Astrocyte (in vitro differentiated cells and primary cell): ENCODE measurements at places on chromosomes 1 and 21. TPM values are rescaled to one million over a fixed set of nuclear protein-coding genes. Genes with fewer than 3 reads are reported as not detected.

DNA sequence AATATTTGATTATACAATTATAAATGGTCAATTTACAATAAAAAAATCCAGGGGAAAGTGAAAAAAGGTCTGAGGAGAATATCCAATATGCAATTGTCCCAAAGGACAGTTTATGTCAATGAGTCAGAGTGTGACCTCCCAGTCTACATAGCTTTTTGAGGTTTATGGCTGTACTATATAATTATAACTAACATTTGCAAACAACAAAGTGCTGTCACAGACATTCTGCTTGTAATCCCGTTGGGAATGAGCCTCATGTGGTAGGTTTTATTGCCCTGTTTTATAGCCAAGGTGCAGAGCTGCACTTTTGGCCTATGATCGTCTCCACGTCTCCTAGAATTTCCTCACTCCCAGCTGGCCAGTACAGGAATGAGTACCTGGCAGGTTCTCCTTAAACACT lies 103.8 kb downstream of the ADSS2 start:
- no peak overlapping the region for H3K27ac ChIP-seq
- peaks cover 24% of the 10 kb centered on the region for H3K4me1 ChIP-seq
- H3K4me3 ChIP-seq, result no peak overlapping the region
- DNase-seq, result no peak

DNA sequence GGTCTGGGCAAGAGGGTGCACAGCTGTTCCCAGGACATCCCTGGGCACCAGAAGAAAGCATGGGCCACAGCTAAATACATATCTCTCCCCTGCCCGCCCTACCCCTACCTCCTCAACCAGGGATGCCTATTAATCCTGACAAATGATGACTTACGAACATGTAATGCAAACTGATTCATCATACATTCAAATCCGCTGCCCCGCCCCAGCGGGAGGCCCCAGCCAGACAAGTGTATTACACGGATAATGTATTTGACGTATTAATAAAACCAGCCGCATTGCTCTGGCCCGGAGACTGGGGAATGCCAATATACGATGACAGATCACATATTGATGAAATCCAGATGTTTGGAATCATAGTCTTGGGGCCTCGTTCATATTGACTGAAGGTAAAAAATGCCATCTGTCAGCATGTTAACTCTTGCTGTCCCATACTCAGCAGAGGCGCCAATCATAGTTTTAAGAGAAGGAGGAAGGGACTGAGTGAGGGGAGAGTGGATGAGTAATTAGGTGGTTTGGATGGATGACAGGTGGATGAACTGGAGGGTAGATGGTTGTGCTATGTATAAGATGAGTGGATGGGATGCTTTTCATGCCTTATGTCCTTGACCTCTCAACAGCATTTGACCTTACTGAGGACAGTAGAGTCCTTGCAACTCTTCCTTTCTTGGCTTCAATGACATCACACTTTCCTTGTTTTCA lies 68.2 kb downstream of the TMEM53 start:
- H3K4me1 ChIP-seq, result no peaks in the 10 kb centered on the region
- H3K27ac ChIP-seq, result no peak overlapping the region
- H3K27me3 ChIP-seq, result peaks cover 23% of the 10 kb centered on the region
- no peaks in the 10 kb centered on the region for H3K36me3 ChIP-seq
- H3K4me3 ChIP-seq, result no peak overlapping the region

DNA sequence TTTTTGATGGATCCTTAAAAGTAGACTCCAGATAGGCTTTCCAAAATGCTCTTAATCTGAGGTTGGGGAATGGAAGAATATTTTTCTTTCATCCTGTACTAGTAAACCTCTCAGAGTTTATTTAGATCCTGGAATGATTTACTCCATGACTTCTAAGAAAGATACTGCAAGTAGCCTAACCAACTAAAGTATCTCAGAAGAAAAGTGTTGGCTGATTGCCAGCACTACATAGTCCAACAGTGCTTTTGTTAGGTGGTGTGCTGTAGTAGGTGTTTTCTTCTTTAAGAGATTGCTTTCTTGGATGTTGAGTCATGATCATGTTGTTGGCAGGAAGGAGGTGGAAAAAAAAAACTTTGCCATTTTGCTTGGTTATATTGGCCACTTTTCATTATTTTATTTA lies 119.8 kb downstream of the OSBPL9 start:
- no peak overlapping the region for H3K4me3 ChIP-seq
- H3K4me1 ChIP-seq, result peaks cover 27% of the 10 kb centered on the region
- no peak overlapping the region for H3K27ac ChIP-seq
- H3K27me3 ChIP-seq, result no peaks in the 10 kb centered on the region

GRCh38 chr1:244214009-244214967 lies 163.2 kb downstream of the ZBTB18 start:
- peak; percentile 99 for DNase-seq
- no peaks in the 10 kb centered on the region for H3K27me3 ChIP-seq
- peak overlapping the region; percentile 85 for H3K27ac ChIP-seq
- H3K4me1 ChIP-seq, result peaks cover 11% of the 10 kb centered on the region
- no peak overlapping the region for H3K4me3 ChIP-seq

DNA sequence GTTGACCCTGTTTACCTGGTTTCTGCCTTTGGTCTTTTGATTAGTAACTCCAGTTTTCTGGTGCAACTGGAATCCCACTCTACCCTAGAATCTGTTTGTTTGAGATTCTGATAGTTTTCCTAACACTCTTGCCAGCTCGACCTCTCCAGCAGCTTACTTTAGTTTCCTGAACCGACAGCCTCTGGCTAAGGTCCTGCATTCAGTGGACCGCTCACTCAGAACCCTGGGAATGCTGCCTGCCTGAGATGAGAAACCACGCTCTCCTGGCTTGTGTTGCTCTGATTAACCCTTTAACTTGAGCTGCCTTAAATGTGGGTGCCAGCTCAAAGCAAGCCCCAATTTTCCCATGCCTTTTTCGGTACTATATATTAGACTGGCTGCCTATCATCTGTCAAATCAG lies 45.3 kb upstream of the SIPA1L2 start:
- no peaks in the 10 kb centered on the region for H3K36me3 ChIP-seq
- peak; percentile 37 for DNase-seq
- H3K27me3 ChIP-seq, result peaks cover 5% of the 10 kb centered on the region
- no peak overlapping the region for H3K4me3 ChIP-seq

DNA sequence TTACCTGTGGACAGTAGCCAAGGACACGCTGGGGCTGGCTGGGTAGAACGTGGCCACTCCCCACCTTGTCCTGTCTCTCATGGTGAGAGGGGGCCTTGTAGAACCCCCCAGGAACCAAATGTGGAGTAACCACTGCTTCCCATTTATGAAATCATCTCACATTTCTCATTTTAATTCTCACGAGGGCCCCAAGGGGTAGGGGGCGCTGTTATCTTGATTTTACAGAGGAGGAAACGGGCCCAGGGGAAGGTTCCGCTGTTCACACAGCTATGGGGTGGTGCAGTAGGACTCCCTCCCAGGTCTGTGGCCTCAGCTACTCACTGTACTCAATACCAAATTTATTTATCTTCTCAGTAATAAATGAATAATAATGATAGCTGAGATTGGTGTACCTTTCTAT lies 5.5 kb downstream of the SMPDL3B start:
- H3K4me1 ChIP-seq, result peaks cover 3% of the 10 kb centered on the region
- H3K27ac ChIP-seq, result no peak overlapping the region

GRCh38 chr1:53270107-53270506 lies 31.8 kb upstream of the MAGOH start:
- H3K27me3 ChIP-seq, result no peaks in the 10 kb centered on the region
- H3K4me3 ChIP-seq, result no peak overlapping the region
- H3K27ac ChIP-seq, result no peak overlapping the region
- no peak for DNase-seq

GRCh38 chr1:207579436-207579799 lies 65.5 kb upstream of the CR1L start:
- H3K27ac ChIP-seq, result no peak overlapping the region
- DNase-seq, result peak; percentile 30
- no peaks in the 10 kb centered on the region for H3K36me3 ChIP-seq
- H3K4me1 ChIP-seq, result no peaks in the 10 kb centered on the region
- no peak overlapping the region for H3K4me3 ChIP-seq

DNA sequence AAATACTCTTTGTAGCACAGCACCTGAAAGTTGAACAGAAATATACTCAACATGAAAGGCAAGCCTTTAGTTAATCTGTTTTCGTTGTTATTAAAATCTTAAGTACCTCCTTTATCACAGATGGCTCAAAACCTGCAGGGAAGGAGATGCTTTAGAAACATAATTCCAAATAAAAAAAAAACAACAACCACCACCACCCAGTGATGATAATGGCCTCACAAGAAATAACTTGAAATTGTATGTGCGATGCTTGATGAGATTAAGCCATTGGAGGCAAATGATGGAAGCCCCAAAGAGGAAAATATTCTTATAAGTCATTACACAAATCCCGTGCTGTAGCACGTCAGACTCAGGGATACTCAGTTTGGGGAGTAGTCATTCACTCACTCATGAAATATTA lies 24.9 kb upstream of the ZBTB40 start:
- H3K27ac ChIP-seq, result no peak overlapping the region
- H3K4me1 ChIP-seq, result no peaks in the 10 kb centered on the region

- no peak overlapping the region for H3K4me3 ChIP-seq
- peaks cover 14% of the 10 kb centered on the region for H3K4me1 ChIP-seq
- peak overlapping the region; percentile 46 for H3K27ac ChIP-seq
- peaks cover 34% of the 10 kb centered on the region for H3K36me3 ChIP-seq
- peak; percentile 75 for DNase-seq
These were observed 42.1 kb downstream of the YARS1 start for GRCh38 chr1:32774950-32775634.

GRCh38 chr1:90856463-90857007 lies 139.4 kb upstream of the BARHL2 start:
- H3K36me3 ChIP-seq, result no peaks in the 10 kb centered on the region
- DNase-seq, result no peak

The GBP7 gene
- total RNA-seq, result not detected in 2 replicates

The C4BPA gene
- not detected in 2 replicates for total RNA-seq

The KCNJ10 gene
- total RNA-seq, result 0.27 and 0.29 TPM in 2 replicates

The TCP10L gene
- 0.34 TPM in 1 of 2 replicates, not detected in the other for total RNA-seq
